ENCODE measurements at places on chromosomes 1 and 21.

DNA sequence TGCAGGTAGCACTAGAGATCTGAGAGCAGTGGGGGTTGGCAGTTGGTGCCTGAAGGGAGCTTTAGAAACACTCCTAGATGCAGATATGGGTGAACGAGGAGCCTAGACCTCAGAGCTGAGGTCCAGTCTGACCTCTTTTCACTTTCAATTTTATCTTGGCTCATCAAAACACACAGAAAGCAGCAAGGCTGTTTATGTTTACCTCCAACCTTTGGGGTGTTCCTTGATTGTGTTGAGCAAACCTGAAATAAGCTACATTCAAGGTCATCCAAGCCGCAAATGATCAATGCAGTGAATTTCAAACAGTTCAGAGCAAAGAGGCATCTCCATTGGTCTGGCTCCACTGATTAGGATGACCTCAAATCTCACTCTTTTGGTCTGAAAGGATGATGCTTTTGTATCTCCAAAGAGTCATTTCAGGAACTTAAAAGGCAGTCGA is 1.3 kb downstream of the LY9 start:
- no peak for DNase-seq

- DNase-seq: no peak
These were observed 151.4 kb downstream of the AMY1C start for GRCh38 chr1:103901072-103901471.

GRCh38 chr1:155137154-155137949 is 1.7 kb downstream of the SLC50A1 start:
- DNase-seq: no peak

DNA sequence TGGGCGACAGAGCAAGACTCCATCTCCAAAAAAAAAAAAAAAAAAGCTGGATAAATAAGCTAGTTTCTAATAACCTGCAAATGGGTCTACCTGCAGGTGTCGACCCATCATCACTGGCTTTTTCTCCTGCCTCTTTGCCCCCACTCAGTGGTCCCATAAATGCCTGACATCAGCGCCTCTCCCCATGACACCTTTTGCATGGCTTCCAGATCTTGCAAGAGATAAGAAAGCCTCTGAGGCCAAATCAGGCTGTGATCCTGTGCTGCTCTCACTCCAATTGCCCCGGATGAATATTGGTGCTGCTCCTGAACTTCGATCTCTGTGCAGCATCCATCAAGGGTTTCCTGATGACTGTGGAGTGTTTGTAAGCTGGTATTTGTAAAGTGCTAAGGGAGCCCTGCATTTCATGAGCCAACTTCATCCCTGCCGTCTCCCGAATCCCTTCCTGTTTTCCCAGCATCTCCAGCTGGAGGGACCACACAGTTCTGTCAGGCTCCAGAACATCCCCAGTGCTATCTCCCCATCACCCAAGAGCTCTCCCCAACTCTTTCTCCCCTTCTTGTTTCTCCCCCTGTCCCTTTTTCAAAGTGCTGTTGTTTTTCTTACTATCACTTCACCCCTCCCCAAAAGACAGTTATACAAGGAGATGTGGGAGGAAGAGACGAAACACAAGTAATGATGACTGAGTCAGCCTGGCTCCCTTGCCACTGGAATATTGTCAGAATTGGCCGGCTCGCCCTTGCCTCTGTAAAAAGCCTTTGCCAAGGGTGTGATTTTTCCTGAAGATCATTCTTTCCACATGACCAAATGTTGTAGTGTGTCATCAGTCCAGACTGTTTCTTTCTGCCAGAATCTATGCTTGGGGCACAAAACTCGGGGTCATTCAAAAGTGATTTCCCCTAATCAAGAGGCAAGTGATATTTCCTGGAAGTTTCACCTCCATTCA is 2.8 kb upstream of the EFHD2 start:
- DNase-seq: no peak

DNA sequence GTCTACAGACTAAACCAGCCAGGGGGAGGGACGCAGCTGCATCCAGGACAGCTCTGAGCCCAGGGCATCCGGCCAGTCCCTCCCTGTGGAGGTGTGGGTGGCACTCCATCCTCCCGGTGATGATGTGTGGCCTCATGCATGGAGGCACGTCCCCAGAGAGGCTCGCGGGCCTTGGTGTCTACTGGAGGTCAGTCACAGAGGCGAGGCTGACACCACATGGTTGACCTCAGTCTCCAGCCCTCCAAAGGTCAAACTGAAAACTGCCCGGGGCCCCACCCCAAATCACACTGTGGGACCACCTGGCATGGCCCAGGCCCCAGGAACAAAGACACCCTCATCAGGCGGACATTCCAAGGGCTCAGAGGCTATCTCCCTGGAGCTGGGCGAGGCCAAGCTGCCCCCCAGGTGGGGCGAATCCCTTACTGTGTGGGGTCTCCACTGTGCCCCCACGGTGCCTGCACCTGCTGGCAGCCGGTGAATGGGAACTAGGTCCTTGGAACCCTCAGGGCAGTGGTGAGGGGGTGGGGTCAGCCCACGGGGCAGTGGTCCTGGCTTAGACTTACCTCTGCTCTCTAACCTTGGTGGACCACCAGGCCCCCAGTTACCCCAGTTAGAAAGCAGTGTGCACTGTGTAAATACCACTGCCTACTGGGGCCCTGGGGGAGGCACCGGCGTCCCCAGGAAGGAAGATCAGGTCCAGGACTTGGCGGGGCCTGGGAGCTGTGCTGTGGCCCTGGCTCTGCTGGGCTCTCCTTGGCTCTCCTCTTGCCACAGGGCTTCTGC is 49.1 kb downstream of the TRPM2 start:
- DNase-seq: no peak
